Astrocyte of the spinal cord (primary cell): ENCODE measurements at places on chromosomes 12 and 14.

GRCh38 chr12:89857652-89858274, 149.1 kb upstream of the ATP2B1 start:
- DNase-seq = no peak

DNA sequence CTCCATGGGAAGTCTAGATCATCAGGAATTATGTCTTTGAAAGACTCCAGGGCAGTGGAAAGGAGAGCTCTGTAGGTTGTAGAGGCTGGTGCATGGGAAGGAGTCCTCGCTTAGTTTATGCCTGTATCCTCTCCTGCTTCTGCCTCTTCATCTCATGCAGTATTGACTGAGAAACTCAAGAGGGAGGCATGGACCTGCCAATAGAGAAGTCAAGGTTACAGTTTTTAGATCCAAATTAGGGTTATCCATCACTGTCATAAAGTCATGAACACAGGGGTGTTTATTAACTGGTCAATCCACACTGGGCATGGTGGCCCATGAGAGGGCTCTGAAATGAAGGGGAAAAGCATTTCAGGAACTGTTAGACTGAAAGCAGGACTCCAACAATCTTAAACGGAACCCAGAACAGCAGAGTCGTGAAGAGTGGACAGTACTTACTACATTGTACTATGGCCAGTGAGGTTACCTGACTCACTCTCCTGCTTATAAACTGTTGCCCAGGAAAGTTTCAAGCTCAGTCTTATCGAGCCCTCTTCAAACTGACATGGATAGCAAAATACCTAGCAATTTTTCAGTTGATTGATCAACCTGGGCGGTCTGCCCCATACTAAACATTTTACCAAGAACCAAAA, 30.1 kb upstream of the DHRS7 start:
- no peak for DNase-seq

DNA sequence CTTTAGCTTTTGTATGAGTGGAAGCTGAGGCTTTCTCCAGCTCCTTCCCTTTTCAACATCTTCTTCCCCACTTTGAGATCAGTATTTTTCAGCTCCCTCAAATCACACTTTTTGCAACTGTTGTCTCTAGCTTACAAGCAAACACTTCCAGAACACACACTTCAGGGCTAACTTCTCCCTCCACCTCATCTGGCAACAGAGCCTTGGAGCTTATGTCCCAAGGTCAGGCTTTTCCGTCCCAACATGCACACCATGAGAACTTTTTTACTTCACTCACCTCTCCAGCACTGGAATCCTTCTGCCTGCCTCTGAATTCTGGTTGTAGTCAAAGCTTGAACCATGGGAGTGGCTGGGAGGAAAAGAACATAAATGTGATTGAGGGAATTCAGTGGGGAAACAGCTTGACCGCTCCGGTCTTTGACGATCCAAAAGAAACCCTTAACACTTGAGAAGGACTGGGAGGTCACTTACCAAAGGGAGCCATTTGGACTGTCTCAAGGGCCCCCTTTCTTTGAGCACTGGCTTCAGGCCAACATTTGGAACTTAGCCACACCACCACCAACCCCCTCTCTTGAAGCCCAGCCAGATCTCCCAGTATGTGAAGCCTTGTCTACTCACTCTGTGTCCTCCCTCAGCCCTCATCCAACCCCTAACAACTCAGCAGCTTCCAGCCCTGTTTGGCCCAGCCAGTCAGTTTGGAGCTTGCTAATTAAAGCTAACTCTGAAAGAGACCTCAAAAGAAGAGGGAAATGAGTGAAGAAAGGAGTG, 3.9 kb upstream of the BLOC1S1 start:
- DNase-seq = no peak

DNA sequence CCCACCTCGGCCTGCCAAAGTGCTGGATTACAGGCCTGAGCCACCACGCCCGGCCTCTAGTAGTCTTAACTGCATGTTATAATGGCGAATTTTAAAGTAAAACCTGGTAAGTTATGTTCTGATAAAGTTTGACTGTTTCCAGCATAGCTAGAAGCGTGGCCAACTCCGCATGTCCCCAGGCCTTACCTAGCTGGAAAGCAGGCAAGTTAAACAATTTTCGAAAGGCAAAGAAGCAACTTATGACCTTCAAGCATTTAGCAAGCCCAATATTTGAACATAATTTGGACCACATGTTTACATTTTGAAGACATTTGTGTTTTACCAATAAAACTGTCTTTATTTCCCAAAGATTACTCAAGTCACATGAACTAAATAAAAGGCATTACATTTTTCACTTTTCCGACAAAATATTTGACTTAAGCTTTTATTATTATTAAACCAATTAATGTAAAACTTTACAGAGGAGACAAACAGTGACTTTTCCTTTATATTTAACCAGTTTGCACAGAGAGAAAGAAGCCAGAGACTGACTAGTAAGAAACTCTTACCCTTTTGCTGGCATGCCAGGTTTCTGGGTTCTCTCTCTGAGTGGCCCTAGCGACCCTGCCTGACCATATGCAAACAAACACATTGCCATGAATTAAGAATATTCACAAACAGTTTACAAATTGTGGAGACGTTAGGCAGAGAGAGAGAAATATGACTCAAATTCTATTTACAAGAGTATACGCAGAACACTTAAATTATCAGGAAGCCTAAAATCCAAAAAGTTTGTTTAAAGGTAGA, 106.3 kb downstream of the RIN3 start:
- no peak for DNase-seq

DNA sequence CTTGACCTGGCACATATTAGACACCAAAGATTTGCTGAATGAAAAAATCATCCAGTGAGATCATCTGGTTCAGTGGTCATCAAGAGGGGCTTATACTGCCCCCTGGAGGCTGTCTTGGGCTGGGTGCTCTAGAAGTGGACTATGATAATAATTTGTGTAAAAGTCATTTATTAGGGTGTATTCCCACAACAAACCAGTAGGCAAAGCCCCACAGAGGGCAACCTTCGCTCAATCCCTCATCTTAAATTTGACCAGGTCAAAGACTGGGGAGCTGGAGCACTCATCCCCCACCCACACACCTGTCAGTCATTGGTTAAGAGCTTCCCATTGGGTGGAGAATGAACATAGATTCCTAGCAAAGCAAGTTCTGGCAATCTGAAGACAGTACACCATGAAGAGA, 20.0 kb upstream of the FICD start:
- DNase-seq = peak; percentile 32
